H1 (cell line): ENCODE measurements at places on chromosomes 6 and 20.

DNA sequence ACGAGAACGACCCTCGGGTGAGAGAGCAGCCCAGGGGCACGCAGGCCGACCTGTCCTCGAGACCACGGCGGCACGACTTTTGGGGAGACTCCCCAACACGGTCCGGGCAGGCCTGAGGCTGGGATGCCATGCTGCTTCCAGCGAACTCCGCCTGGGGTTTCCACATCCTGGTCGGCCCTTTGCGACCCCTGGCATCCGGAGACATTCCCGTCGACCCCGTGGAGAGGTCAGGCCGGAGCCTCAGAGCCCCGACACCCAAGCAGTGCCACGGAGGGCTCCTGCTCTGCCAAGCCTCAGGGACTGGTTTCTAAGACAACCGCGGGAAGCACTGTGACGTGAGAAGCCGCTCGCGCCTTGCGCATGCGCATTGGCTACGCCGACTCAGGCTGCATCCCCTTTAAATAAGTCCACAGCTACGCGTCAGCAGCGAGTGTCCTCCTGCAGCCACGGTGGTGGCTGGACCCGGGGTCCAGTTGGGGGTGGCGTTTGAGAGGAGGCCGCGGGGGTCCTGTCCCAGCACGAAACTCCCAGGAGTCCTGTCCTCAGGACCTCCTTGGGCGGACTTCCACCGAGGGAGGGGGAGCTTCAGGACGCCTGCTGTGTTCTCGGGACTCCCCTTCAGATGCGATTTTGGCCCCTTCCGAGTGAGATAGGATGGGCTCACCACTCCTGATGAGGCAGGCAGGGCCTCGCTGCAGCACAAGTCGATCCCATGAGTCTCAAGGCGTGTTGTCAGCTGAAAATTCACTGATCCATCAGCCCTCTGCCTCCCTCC, 1089.3 kb upstream of the DEFB115 start:
- DNase-seq = no peak

- DNase-seq = no peak
These were observed 15.9 kb downstream of the BCL2L1 start for GRCh38 chr20:31706607-31707257.

GRCh38 chr20:63056236-63057170, 49.7 kb upstream of the BHLHE23 start:
- DNase-seq = peak; percentile 93

DNA sequence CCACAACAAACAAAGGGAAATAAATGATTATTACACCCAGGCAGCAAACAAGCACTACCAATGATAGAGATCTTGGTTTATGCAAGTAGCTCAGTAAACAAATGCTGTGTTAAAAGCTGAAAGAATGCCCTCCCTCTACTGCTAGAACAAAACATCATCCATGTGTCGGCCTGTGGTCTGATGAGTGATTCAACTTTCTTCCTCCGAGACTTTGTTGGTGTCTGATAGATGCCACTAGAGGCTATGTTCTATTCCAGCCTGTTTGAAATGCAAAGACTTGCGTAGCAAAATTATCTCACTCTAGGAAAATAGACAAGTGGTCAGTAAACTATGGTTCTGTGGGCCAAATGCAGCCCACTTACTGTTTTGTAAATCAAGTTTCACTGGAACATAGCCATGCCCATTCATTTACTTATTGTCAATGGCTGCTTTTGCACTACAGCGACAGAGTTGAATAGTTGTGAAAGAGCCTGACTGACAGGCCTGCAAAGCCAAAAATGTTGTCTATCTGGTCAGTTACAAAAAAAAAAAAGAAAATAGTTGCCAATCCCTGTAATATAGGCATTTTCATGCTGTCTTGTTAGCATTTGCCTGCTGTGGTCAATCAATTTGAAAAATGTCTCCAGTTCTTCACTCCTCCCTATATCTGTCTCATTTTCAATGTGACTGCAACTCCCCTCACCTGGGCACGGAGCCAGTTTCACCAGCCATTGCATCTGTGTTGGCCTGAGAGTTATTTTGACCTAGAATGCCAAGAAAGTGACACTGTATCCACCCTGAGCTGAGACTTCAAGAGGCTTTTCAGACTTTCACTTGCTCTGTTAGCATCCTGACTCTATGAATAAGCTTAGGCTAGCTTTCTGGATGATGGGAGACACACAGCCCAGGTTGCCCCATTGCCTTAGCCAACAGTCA, 544.6 kb upstream of the BTBD3 start:
- no peak for DNase-seq

DNA sequence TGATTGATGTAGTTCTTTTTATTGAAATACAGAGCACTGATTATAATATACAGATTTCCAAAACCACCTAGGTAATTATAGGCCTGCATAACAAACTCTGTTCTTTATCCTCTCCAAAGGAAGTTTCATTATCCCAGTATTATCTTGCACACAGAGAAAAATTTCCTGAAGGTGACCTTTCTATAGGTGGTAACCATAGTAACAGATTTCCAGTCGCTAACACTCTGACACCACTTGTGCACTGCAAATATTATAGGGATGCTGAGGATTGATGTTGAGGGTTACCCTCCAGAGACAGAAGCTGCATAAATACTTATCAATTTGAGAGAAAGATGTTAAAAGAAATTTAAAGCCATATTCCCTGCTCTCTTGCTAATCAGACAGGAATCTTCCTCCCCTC, 274.5 kb upstream of the NRSN1 start:
- DNase-seq = no peak

DNA sequence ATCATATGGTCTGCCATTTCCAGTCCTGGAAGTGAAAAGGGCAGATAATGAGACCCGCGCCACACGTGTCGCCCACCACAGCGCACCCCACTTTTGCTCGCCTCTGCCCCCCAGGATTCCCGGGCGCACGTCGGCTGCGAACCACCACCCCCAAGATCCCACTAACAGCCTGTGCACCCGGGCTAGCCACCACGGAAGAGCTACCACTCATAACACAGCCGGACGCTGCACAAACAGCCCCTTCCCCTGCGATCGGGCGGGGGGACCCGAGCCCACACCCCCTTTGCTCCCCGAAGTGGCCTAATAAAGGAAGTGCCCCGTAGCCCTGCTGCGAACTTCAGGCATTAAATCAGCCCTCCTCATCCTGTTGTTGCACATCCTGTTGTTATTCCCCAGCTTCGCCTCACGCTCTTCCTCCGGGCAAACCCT, 506 bp downstream of the CITED2 start:
- DNase-seq = no peak

DNA sequence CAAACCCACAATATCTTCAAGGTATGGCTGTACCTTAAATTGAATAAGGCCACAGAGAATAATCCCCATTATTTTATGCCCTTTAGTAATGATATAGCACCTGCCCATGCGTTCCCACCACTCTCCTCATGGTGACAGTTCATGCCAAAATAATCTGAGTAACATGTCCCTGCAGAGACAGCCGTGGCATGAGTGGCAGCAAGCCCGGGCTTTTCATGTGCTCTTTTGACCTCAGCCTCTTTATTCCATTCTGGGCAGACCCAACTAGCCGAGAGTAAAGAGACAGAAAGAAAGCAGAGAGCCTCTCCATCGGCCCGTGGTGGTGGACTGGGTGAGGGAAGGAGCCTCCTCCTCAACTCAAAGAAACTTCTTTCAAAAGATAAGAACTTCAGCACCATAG, 19.9 kb upstream of the POPDC3 start:
- no peak for DNase-seq

GRCh38 chr6:21587961-21588480, 5.5 kb upstream of the SOX4 start:
- peak; percentile 79 for DNase-seq

DNA sequence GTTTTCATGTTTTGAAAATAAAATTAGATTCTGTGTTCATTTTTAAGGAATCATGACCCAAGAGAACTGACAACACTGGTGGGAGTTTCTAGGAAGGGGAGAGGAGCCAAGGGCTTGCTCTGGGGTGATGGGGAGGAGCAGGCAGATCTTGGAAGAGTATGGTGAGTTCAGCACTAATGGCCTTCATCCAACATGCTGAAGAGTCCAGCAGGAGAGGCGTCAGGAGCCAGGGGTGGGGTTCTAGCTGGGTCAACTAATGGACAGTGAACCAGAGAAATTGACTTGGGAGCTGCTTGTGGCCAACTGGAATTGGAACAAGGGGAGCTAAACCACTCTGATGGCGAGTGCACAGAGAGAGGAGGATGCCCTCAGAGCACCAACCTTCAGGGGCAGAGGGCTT, 107.1 kb downstream of the MRPL14 start:
- no peak for DNase-seq

- no peak for DNase-seq
These were observed 30.7 kb downstream of the TASP1 start for GRCh38 chr20:13608066-13608465.

- DNase-seq = no peak
These were observed 323.2 kb downstream of the LRFN2 start for GRCh38 chr6:40263970-40264369.

DNA sequence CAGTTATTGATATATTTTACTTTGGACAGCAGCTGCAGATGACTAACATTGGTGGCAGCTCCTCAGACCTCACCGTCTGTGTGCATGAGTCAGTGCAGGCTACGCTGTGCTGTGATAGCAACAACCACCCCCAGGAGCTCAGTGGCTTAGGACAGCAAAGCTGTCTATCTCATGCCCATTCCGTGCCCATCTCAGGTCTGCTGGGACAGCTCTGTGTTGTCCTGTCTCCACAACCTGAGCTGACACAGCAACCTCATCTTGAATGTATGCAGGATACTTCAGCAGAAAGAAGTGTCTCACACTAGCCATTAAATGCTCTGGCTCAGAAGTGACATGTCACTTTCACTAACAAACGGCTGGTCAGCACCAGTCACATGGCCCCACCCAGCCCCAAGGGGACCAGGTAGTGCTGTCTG, 47.7 kb downstream of the BANF2 start:
- DNase-seq = no peak

- DNase-seq = no peak
These were observed 112.6 kb downstream of the THBS2 start for GRCh38 chr6:169140986-169141495.

GRCh38 chr6:161254464-161255253, 19.2 kb downstream of the AGPAT4 start:
- no peak for DNase-seq

- DNase-seq = no peak
These were observed 157.0 kb downstream of the ADGRG6 start for GRCh38 chr6:142458836-142459235.

DNA sequence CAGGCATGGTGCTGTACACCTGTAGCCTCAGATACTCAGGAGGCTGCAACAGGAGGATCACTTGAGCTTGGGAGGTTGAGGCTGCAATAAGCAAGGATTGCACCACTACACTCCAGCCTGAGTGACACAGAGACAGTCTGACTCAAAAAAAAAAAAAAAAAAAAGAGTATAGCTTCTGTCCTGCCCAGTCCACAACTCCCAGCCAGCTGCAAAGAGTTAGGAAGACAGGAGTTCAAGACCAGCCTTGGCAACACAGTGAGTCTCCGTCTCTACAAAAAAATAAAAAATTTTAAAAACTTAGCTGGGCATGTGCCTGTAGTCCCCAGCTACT, 28.3 kb upstream of the TLDC2 start:
- DNase-seq = no peak

DNA sequence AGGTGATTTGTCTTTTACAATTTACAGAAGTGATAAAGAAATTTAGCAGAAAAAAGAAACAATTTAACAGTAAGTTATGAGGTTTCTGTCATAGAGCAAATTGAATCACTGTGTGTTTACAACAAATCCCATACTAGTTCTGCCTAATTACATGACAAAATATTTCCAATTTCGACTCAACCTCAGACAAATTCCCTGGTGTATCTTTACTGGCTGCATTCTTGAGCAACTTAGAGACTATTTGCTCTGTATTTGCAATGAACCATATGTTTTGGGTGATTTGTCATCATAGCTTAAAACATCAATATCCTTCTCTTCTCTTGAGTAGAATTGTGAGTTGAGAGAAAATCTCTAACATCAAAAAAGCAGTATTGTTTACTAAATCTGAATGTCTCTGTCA, 128.7 kb downstream of the SIM1 start:
- DNase-seq = no peak

GRCh38 chr6:1615151-1615852, 5.6 kb downstream of the FOXC1 start:
- no peak for DNase-seq

GRCh38 chr20:39825524-39825923, 863.4 kb downstream of the DHX35 start:
- DNase-seq = no peak

DNA sequence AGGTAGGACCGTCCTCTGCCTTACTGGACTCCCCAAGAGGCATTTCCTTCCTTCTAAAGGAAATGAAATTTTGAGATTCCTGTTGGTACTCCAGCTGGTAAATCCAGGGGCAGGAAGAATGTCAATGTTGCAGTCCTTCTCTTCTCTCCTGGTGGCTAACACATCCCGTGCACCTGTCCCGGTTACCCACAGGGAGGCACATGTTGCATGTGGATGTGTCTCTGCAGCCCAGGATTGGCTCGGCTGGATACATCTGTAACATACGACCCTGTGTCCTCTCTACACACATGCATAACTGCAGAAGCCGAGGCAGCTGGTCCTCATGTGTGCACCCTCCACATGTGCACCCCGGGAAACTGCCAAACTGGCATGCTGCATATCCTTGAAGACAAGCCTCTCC, 1.3 kb upstream of the LRFN2 start:
- no peak for DNase-seq

DNA sequence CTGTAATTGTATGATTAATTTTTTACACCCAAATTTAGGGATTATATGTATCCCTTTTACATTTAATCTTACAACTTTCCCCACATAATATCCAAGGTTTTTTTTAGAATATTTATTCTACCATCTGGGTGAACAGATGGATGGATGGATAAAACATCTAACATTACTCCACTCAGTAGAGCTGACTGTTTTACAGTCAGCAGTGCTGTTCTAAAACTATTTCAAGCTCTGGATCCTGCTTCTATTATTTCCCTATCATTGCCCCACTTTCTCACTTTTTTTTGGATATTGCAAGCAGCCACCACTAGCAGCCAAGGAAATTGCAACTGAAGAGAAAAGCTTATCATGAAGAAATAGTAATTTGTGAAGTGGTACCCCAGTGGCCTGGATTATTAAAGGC, 173.7 kb downstream of the ARHGAP18 start:
- no peak for DNase-seq

GRCh38 chr20:41126719-41127118, 10.6 kb upstream of the PLCG1 start:
- peak; percentile 22 for DNase-seq

DNA sequence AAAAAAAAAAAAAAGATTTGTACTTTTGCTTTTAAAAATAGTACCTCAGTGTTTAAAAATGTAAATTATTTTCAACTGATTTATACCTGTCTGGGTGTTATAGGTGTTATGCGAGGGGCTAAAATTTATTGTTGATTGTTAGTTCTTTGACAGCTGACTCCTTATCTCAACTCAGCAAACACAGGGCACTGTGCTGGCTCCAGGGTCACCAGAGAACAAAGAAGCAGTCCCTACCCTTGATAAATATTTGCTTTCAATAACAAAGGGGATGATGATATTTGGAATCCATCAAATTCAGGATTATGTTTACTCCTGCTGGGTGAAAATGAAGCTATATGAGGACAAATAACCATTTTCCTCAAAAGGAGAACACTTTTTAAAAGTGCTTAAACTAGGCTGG, 34.2 kb upstream of the KAT14 start:
- no peak for DNase-seq
